ENCODE measurements at places on chromosomes 5 and 9. TPM values are rescaled to one million over a fixed set of nuclear protein-coding genes. Genes with fewer than 3 reads are reported as not detected.

Gene HTR1A
- not detected for total RNA-seq

GRCh38 chr5:73603998-73604397, 22.0 kb upstream of the ARHGEF28 start:
- no peaks in the 10 kb centered on the region for H3K4me1 ChIP-seq
- no peaks in the 10 kb centered on the region for H3K27me3 ChIP-seq
- H3K36me3 ChIP-seq = no peaks in the 10 kb centered on the region
- H3K4me3 ChIP-seq = no peak overlapping the region
- DNase-seq = no peak

GRCh38 chr5:161284445-161284844, 262.1 kb downstream of the GABRB2 start:
- H3K27me3 ChIP-seq = peaks cover 2% of the 10 kb centered on the region
- H3K27ac ChIP-seq = no peak overlapping the region
- DNase-seq = no peak
- no peaks in the 10 kb centered on the region for H3K36me3 ChIP-seq

Gene PLAC8L1
- total RNA-seq = 0.80 TPM

Gene SNCAIP
- total RNA-seq = 254 TPM

Gene ALDH1A1
- 7.0 TPM for total RNA-seq

GRCh38 chr9:125258832-125259534, 2.6 kb upstream of the GAPVD1 start:
- no peak overlapping the region for H3K4me3 ChIP-seq
- no peak for DNase-seq
- H3K27me3 ChIP-seq = peaks cover 6% of the 10 kb centered on the region
- H3K27ac ChIP-seq = no peak overlapping the region
- peaks cover 24% of the 10 kb centered on the region for H3K4me1 ChIP-seq

DNA sequence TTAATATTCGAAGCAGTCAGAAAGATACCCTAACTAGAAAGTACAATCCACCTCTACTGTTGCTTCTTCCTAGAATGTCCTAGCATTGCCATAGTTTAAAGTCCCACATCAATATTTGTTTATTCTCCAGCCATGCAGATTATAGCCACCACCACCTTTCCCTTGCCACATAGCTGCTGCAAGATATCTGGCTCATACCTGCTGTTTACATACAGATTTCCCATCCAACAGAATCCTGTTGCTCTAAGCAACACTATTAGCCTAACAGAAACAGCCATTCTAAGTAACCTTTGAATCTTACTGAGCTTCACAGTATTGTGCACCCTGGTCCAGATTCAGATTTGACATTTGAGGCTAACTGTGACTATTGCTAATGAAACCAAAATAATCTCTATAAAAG, 45.6 kb downstream of the GNAQ start:
- peaks cover 8% of the 10 kb centered on the region for H3K27me3 ChIP-seq
- peak overlapping the region; percentile 7 for H3K27ac ChIP-seq
- no peak overlapping the region for H3K4me3 ChIP-seq
- H3K4me1 ChIP-seq = peaks cover 68% of the 10 kb centered on the region
- no peak for DNase-seq

Gene C1QTNF2
- total RNA-seq = not detected

- no peak overlapping the region for H3K27ac ChIP-seq
- peaks cover 12% of the 10 kb centered on the region for H3K36me3 ChIP-seq
- H3K4me1 ChIP-seq = peaks cover 13% of the 10 kb centered on the region
- no peak for DNase-seq
- H3K4me3 ChIP-seq = no peak overlapping the region
Observed at GRCh38 chr9:133129001-133129795, 8.2 kb upstream of the RALGDS start.

Gene IFNK
- not detected for total RNA-seq

- H3K4me1 ChIP-seq = peaks cover 30% of the 10 kb centered on the region
- no peak overlapping the region for H3K27ac ChIP-seq
- H3K27me3 ChIP-seq = peaks cover 22% of the 10 kb centered on the region
- H3K4me3 ChIP-seq = peak overlapping the region; percentile 17
Observed at GRCh38 chr9:83976372-83976771, 3.6 kb downstream of the HNRNPK start.

DNA sequence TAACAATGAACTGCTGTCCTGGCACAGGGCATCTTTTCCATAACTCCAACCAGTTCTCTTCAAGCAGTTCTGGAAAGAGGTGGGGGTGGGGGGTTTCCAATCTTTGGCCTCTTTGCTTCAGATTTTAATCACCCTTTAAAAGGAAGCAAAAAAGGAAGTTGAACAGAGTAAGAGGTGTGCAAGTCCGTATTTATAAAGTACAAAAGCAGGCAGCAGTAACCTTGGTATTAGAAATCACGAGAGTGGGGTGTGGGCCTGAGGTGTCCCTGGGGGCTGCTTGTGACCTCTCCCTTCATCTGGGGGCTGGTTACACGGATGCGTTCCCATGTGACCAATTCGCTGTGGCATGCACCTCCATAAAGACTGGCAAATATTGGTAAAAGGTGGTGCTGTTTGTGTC, 70.5 kb downstream of the PTCH1 start:
- H3K4me1 ChIP-seq = peaks cover 26% of the 10 kb centered on the region
- DNase-seq = no peak
- peaks cover 31% of the 10 kb centered on the region for H3K36me3 ChIP-seq
- H3K27me3 ChIP-seq = no peaks in the 10 kb centered on the region

DNA sequence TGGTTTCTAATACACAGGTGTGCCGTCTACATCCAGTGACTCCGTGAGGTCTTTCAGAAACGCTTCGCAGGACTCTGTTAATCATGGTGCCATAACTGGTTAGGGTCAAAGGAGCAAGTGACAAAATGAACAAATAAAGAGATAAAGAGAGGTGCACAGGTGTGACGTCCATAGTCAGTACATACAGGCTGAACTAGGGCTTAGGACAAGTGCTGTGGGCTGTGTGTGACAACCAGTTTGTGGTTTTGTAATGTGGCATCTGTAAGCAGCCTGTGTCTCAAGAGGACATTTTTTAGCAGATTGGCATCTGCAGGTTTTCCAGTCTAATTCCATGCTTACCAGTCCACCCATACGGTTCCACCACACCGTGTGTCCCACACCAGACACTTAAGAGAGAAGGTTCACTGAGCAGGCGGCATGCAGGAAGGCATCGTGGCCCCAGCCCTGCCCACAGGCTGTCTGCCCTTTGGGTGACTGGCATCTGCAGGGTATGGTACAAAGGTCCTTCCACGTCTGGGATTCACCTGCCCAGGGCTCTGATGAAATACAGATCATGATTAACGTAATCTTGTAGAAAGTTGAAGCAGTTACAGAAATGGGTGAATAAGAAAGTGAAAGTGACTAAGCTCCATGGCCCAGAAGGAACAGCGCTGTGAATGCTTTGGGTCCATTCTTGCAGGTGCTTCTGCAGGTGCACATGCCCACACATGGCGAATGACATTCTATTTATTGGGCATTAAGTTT, 26.9 kb downstream of the SRD5A1 start:
- no peak overlapping the region for H3K27ac ChIP-seq
- H3K36me3 ChIP-seq = peaks cover 30% of the 10 kb centered on the region
- no peak overlapping the region for H3K4me3 ChIP-seq
- H3K4me1 ChIP-seq = no peaks in the 10 kb centered on the region

DNA sequence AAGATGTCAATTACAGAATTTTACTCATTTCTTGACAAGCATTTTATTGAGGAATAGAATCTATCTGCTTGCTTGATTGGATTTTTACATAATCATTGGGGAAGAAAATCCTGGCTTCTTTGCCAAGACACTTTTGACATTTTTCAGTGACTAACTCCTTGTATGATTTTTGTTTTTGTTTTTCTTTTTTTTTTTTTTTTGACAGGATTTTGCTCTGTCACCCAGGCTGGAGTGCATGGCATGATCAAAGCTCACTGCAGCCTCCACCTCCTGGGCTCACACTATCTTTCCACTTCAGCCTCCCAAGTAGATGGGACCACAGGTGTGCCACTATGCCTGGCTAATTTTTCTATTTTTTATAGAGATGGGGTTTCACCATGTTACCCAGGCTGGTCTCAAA, 672.3 kb upstream of the RGMB start:
- no peak overlapping the region for H3K4me3 ChIP-seq
- no peak for DNase-seq
- no peaks in the 10 kb centered on the region for H3K27me3 ChIP-seq
- no peaks in the 10 kb centered on the region for H3K36me3 ChIP-seq
- H3K27ac ChIP-seq = no peak overlapping the region
- no peaks in the 10 kb centered on the region for H3K4me1 ChIP-seq

DNA sequence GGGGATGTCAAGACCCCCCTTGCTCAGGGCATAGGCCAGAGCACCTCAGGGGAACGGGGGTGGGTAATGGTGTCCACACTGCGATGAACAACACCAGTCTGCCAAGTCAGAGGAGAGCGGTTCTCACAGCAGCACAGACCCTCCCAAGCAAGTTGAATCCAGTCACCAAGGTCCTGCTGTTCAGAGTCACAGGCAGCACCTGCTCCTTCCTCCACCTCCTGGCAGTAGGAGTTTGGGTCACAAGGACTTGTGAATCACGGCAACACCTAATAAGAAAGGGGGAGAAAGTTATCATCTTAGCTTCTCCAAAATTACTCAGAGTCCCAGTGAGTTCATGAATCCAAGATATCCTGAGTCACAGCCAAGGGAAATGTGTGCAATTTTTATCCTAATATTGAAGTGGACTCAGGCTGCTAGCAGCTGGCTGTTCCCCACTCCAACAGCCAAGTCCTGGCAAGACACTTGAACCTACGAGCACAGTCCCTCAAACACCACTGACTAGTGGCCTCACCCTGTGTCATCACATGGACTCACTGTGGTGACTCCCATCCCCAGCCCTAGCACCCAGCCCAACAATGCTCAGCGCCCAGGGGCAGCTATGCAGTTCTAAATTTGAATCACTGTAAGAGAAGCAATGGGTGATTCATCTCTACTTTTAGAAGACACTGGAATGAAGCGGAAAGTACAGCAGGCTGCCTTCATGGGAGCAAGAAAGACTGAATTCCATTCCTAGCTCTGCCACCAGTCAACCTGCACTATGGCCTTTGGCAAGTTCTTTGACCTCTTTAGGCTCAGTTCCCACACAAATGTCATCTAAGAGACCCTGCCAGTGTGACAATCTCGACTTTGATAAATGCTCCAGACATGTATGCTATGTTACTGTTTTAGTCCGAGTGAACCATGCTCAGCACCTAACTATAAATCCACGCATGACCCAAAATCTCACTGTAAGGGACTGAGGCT, 113.7 kb downstream of the KLHL3 start:
- H3K4me1 ChIP-seq = peaks cover 8% of the 10 kb centered on the region
- H3K27me3 ChIP-seq = no peaks in the 10 kb centered on the region
- peak overlapping the region; percentile 7 for H3K27ac ChIP-seq
- H3K4me3 ChIP-seq = peak overlapping the region; percentile 76
- H3K36me3 ChIP-seq = peaks cover 68% of the 10 kb centered on the region
- no peak for DNase-seq

Gene MYO10
- total RNA-seq = 132 TPM

Gene GPR151
- not detected for total RNA-seq

Gene PRPF4
- 20.5 TPM for total RNA-seq

Gene TMED9
- 271 TPM for total RNA-seq

GRCh38 chr9:92715488-92716231, 45.7 kb upstream of the IPPK start:
- H3K4me1 ChIP-seq = peaks cover 10% of the 10 kb centered on the region
- H3K36me3 ChIP-seq = peaks cover 14% of the 10 kb centered on the region
- DNase-seq = no peak

- H3K27me3 ChIP-seq = peaks cover 2% of the 10 kb centered on the region
- no peaks in the 10 kb centered on the region for H3K4me1 ChIP-seq
- no peak for DNase-seq
- no peak overlapping the region for H3K4me3 ChIP-seq
- H3K27ac ChIP-seq = no peak overlapping the region
Observed at GRCh38 chr9:82593501-82593900, 469.4 kb downstream of the RASEF start.

GRCh38 chr5:131533836-131534235, 101.2 kb downstream of the RAPGEF6 start:
- no peak for DNase-seq
- H3K36me3 ChIP-seq = no peaks in the 10 kb centered on the region

GRCh38 chr9:131226226-131226625, 50.1 kb downstream of the FAM78A start:
- no peak overlapping the region for H3K27ac ChIP-seq
- no peaks in the 10 kb centered on the region for H3K27me3 ChIP-seq
- no peak overlapping the region for H3K4me3 ChIP-seq
- peaks cover 50% of the 10 kb centered on the region for H3K4me1 ChIP-seq
- H3K36me3 ChIP-seq = peaks cover 18% of the 10 kb centered on the region

DNA sequence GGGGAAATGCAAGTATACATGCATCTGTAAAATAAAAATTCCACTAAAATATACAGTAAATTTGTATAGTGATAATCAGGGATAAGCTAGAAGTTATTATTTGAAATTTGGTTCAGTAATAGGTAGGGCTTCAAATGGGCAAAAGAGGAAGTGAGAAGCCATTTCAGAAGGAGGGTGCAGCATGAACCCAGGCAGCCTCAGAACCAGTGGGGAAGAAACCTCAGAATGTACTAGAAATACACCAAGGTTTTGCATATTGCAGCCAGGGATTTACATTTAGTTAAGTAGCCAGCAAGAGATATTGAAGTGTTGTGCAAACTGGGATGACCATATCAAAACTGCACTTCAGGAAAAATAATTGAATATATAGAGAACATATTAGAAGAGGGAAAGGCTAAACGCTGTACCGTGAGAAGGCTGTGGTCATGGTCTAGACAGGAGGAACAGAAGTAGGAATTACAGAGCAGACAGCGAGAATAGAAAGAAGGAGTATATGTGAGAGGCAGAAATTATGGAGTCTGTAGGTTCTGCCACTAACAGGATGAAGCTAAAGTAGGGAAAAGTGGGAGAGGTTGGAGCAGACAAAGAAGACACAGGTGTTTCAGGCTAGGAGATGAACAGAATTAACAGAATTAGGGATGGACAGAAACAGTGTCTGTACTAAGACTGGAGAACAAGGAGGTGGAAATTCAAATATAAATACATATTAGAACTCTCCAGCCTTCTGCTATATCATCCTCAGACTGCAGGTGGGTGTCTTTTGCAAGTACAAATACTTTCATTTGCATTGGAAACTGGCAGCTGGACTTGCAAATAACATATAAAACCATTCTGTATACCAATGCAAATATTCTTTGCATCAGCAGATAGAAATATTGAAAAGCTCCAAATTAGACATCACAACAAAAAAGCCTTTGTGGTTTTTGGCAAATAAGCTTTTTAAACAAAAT, 335.6 kb downstream of the ZNF608 start:
- H3K27ac ChIP-seq = no peak overlapping the region
- H3K4me1 ChIP-seq = no peaks in the 10 kb centered on the region
- H3K4me3 ChIP-seq = no peak overlapping the region
- no peaks in the 10 kb centered on the region for H3K27me3 ChIP-seq

GRCh38 chr5:171521219-171521633, 101.8 kb downstream of the FGF18 start:
- H3K4me1 ChIP-seq = peaks cover 16% of the 10 kb centered on the region
- H3K36me3 ChIP-seq = peaks cover 4% of the 10 kb centered on the region
- H3K27ac ChIP-seq = no peak overlapping the region
- DNase-seq = no peak

- DNase-seq = no peak
- H3K36me3 ChIP-seq = peaks cover 3% of the 10 kb centered on the region
- peaks cover 13% of the 10 kb centered on the region for H3K4me1 ChIP-seq
- peaks cover 3% of the 10 kb centered on the region for H3K27me3 ChIP-seq
Observed at GRCh38 chr9:131745610-131746009, 5.7 kb upstream of the RAPGEF1 start.

Gene TAF11L3
- total RNA-seq = not detected

Gene IFNA21
- total RNA-seq = not detected

Gene ENTREP1
- total RNA-seq = 11.8 TPM
